ENCODE measurements at places on chromosomes 5 and 9.

DNA sequence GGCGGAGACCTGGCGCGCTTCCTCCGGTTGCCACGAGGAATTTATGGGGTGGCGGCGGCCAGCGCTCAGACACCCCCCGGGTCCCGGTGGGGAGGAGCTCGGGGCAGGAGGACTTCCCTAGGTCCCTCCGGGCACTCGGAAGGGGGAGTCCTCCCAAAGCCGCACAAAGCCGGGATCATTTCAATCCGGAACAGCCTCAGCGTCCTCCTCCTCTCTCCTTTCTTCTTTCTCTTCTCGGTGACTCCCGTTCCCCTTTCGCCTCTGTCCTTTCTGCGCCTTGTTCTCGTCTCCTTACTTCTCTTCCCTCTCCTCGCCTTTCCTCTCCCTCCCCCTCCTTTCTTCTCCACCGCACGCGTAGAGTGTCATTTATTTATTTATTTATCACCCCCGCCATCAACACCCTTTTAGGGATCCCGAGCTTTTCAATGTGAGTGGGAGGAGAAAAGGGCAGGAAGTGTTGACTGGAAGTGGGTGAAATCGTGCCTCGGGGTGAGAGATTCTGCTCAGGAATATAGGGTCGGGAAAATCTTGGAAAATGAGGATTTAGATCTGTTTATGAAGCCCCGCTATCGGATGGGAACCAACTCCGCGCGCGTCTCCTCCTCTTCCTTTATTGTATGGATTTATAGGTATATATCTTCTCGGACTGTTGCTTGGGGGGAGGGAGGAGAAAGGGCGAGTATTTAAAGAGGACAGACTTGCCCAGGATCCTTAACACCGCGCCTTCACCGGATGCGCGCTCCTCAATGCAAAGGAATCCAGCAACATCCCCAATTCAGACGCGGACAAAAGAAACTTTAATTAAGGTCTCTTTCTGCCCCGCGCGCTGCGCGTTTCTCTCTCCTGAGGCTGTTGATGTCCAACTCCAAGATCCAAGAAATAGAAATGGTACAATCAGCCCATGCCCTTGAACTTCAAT, 2.0 kb upstream of the ZNF462 start:
- no peak for DNase-seq

DNA sequence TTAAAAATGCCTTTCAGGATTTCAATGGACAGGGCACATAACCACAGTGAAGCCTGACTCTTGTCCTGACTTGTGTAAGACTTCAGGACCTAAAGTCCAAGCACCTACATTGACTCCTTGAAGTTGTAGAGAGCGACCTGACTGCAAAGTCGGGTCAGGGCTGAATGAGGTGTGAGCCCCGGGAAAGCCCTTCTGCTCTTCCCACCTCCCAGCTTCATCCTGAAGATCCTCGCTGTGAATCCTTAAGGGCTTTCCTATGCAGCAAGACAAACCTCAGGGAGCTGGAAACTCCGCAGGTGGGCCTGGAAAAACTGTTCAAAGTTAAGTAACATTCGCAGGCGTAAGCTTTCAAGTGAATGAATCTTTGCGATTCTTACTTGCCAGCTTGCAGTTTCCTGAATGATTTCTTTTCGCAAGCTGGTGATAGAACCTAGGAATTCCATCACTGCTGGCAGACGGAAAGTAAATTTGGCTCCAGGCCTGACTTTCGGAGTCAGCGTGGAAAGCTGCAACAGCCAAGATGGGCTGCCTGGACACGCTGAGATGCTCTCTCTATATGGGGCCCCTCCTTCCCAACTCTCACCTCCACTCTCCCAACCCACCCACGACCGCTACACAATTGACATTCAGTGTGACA, 10.9 kb downstream of the SEMA5A start:
- DNase-seq = no peak

DNA sequence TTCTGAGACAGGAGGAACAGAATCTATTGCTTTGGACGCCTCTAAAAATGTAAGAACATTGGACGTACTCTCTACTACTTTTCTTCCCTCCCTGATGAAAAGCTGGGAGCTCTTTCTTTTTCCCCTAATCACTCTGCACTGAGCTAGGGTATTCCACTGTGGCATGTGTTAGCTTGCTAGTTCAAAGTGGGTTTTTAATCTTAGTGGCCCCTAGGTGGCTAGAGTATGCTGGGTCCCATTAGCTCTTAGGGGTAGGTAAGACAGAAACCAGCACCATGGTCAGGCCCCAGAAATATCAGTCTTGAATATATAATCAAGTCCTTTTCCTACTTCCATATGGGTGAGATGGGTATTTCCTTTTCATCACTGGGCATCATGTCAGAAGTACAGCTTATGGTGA, 945.2 kb upstream of the PTPRD start:
- DNase-seq = no peak

DNA sequence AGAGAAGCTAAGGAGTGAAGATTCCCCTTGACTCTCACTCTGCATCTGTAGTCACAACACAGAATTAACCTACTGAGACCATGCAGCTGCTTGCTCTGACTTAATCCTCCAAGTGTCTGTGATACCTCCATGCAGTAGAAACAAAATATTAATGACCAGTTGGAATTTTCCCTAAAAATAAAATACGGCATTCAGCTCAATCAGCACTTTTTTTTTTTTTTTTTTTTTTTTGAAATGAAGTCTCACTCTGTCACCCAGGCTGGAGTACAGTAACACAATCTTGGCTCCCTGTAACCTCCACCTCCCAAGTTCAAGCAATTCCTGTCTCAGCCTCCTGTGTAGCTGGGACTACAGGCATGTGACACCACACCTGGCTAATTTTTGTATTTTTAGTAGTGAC, 48.4 kb downstream of the WDR41 start:
- no peak for DNase-seq

DNA sequence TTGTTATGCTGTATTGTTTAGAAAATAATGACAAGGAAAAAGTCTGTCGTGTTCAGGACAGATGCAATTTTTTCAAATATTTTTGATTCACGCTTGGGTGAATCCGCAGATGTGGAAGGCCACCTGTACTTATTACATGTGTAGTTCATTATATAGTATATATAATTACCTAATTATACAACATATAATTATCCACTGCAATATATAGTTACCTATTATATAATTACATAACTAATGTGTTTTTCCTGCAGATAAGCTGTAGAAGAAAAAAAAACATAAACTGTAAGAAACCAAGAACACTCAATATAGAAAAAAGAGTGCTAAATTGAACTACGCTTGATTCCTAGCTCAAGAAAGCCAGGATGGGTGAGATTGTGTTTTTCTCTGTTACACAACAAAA, 93.6 kb upstream of the RANBP3L start:
- no peak for DNase-seq

DNA sequence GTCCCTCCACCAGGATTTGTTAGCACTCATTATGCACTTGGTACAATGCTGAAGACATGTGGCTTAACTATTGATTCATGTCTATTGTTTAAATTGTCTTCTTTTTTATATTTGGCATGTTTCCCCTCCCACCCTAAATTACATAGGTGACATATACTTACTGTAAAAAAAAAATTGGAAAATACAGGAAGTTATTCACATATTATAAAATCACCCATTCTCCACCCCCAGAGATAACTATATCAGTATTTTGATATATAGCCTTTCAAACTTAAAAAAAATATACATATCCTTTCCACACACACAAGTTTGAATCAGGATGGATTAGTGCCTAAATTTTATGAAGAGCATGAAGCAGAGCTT, 87.6 kb downstream of the FGF1 start:
- DNase-seq = no peak

DNA sequence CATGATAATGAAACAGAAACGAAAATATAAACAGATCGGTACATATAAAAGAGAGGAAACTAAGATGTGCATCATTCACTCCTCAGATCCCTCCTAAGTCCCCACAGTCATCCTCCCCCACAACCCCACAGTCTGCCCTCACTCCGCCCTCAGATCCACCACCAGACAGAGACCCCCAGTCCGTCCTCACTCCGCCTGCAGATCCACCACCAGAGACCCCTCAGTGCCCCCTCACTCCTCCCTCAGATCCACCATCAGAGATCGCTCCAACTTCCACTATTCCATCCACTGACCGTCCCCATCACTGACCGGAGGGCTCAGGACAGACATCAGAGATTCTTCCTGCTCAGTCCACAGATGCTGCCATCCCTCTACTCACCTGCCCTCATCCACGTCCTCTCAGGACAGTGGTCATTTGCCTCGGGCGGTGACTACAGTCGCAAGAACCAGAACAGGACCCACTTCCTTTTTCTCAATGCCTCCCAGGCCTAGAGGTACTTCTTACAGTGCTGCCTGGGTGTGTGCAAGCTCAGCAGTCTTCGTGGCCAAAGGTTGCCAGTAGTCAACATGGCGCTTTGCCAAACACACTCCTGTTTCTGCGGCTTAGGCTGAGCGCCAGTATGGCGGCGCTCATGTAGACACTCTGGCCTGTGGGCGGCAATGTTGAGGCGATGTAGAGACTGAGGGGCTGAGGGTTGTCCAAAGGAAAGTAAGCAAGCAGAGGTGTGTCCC, 8.3 kb upstream of the SPATA31C1 start:
- no peak for DNase-seq

DNA sequence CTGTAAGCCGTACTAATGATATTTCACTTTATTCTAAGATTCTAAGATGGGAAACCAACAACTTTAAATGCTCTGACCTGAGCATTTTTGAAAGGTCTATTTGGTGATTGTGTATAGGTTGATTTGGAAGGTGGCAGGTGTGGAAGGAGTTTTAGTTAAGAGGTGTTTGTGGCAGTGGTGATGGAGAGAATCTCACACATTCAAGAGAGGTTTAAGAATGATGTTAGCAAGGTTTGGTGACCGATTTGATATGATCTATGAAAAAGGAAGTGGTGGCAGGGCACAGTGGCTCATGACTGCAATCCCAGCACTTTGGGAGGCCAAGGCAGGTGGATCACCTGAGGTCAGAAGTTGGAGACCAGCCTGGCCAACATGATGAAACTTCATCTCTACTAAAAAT, 319.2 kb upstream of the CD180 start:
- no peak for DNase-seq

- no peak for DNase-seq
These were observed 26.7 kb downstream of the LNPEP start for GRCh38 chr5:96962540-96962991.

GRCh38 chr5:75824323-75824722, 107.1 kb upstream of the POC5 start:
- no peak for DNase-seq

DNA sequence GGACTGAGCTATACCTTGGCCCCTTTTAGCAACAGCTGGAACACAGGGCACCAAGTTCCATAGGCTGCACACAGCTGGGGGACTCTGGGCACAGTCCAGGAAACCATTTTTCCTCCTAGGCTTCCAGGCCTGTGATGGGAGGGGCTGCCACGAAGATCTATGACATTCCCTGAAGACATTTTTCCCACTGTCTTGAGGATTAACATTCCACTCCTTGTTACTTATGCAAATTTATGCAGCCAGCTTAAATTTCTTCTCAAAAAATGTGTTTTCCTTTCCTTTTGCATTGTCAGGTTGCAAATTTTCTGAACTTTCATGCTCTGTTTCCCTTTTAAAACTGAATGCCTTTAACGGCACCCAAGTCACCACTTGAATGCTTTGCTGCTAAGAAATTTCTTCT, 580.1 kb upstream of the FTMT start:
- no peak for DNase-seq

DNA sequence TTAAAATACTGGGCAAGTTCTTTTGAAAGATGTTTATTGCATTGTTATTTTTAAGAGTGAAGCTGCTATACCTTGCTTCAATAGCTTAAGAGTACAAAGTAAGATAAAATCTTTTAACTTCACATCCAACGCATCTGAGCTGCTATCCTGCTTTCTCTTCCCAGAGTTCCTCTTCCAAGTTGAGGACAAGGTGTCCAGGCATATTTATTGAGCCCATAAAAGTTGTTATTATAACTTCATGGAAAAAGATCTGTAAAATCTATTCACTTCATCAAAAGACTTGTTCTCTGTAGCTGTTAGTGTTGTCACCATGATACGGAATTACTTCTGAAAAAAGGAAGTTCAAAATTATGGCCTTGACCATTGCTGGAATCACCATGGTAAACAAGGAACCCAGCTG, 306.2 kb upstream of the ELAVL2 start:
- no peak for DNase-seq

GRCh38 chr9:104861397-104861796, 66.6 kb downstream of the ABCA1 start:
- DNase-seq = no peak

DNA sequence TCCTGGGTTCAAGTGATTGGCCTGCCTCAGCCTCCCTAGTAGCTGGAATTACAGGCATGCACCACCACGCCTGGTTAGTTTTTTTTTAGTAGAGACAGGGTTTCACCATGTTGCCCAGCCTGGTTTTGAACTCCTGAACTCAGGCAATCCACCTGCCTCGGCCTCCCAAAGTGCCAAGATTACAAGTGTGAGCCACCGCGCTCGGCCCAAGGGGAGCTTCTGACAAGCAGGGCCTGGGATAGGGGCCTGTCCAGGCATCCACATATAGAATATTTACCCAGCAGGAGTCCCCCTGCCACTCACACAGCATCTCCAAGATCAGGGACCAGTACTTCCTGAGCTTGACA, 10.1 kb downstream of the IRF1 start:
- DNase-seq = no peak

DNA sequence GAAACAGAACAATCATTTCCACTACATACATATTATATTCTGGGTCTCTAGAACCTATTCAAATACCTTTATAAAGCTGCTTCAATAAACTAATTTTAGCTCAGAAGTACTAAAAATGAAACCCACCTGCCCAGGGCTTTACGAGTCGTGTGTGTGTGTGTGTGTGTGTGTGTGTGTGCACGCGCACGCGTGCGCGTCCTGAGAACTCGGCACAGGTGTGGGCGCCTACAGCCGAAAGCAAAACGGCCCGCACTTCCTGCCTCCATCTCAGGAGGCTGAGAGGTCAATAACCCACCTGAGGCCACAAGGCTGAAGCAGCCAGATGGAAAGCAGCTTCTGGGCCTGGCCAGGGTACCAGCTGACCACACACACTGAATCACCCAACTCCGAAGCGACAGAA, 3.0 kb downstream of the CLPTM1L start:
- DNase-seq = no peak

- no peak for DNase-seq
These were observed 1247.5 kb upstream of the C9orf72 start for GRCh38 chr9:28820741-28821140.

DNA sequence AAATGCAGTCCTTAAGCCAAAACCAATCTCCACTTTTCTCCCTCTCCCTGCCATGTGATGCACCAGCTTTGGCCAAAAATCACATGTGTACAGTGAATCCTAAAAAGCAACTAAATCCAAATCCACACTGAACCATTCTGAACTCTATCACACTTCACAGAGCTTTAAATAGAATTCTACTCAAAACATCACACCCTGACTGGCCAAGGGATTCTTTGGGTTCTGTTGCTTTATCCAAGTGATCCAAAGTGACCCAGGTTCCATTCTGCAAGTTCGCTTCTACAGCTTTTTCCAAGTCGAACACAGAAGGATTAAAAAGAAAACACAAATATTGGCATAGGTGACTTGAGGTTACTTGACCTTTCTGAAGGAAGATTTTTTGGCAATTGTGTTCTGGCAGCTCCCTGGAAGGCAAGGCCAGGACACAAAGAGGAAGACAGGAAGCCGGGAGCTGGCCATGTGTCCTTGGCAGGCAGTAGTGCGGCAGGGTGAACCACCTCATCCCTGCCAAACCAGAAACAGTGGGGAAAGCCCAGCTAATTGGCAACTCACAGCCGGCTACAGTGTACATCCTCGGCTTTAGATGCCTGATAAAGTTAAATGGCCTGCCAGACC, 115.0 kb downstream of the NFIB start:
- no peak for DNase-seq
